Iris pigment epithelial cell (primary cell): ENCODE measurements at places on chromosomes 11 and 22.

DNA sequence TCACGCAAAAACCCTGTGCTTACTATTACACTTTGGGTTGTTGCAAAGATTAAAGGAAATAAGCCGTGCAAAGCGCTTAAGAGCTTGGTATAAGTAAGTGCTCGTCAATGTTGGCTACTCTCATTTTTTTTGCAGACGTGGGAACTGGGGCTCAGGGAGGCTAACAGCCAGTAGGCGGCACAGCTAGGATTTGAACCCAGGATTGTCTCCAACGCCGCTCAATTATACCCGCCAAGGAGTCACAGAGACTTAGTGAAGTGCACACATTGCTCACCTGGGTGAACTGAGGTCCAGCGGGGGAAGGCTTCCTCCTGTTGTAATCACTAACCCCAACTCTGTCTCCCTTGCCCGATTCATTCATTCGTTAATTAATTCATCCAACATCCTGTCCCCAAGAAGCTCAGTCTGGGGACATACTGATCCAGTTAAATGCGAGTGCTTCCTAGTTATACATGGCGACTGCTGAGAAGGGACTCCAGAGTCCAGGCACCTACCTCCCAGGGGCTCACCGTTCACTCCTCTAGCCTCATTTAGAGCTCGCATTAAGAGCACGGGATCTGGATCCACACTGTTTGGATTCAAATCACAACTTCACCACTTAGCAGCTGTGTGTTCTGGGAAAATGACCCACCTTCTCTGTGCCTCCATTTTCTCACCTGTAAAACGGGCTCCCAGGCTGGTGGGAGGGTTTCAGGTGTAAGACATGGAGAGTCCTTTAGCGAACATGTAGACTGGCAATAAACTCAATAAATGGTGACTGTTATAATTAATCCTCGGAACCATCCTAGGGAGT is 838 bp upstream of the MTFP1 start:
- DNase-seq, result peak; percentile 64

- no peak for DNase-seq
Measured at GRCh38 chr11:1382429-1382828, 7.3 kb upstream of the BRSK2 start.

DNA sequence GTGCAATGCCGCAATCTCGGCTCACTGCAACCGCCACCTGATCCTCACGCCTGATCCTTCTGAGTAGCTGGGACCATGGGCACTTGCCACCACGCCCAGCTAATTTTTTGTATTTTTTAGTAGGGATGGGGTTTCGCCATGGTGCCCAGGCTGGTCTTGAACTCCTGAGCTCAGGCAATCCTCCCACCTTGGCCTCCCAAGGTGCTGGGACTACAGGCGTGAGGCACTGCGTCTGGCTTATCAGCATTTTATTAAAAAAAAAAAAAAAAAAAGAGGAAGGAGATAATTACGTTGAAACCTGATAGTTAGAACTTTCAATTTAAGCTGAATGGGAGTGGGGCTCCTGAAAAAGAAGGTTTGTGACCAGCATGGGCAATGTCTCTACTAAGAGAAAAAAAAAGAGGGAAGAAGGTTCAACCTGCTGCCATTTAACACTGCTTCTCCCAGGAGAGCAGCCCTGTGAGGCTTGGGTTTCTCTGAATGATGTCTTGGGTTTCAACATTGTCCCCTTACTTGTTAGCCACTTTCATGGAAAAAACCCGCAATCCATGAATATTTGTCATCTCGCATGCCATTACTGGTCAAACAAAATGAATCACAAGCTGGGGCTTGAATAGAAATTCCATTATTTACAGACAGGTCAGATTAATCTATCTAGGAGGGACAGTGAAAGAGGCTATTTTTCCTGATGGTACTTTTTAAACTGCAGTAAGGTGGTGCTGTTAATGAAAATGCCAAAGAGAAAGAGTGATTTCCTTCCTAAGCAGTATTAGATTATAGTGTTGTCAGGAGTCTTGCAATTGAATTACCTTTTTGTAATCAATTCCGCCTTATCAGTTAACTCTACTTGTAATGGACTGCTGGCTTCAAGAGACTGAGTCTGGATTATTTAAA is 72.5 kb downstream of the PACS1 start:
- peak; percentile 62 for DNase-seq

- peak; percentile 5 for DNase-seq
Measured at GRCh38 chr11:19323502-19323901, 82.8 kb upstream of the E2F8 start.

GRCh38 chr11:29263971-29264682 is 752.7 kb downstream of the KCNA4 start:
- DNase-seq, result peak; percentile 73

- peak; percentile 26 for DNase-seq
Measured at GRCh38 chr11:6856871-6857270, 6.0 kb upstream of the OR10A2 start.

DNA sequence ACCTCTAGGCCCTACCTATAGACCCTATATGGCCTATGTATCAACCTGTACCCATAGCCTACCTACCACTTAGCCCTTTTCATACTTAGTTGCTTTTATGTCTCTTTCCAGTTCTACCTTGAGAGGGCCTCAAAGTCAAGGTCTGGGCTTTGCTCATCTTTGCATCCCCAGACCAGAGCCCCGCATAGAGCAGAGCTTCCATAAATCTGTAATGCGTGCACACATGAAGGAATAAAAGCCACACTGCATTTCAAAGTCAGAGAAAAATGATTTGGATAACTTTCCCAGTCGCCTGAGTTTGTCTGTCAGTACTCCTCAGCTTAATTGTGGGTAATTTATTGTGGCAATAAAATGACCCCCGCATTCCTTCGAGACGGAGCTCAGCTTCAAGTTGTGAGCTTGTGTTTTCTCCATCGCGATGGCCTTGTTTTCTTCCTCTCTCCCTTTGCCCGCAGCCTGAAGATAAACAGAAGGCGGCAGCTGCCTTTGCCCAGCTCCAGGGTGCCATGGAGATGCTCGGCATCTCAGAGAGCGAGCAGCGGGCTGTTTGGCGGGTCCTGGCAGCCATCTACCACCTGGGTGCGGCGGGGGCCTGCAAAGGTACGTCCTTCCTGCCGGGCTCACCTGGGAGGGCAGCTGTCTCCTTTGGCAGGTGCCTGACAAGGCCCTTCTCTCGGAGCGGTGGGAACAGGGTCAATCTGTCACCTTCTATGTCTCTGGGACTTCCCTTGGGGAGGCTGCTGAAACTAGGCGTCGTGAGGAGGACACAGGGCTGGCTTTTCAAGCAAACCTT is 55.7 kb downstream of the MYO18B start:
- no peak for DNase-seq

DNA sequence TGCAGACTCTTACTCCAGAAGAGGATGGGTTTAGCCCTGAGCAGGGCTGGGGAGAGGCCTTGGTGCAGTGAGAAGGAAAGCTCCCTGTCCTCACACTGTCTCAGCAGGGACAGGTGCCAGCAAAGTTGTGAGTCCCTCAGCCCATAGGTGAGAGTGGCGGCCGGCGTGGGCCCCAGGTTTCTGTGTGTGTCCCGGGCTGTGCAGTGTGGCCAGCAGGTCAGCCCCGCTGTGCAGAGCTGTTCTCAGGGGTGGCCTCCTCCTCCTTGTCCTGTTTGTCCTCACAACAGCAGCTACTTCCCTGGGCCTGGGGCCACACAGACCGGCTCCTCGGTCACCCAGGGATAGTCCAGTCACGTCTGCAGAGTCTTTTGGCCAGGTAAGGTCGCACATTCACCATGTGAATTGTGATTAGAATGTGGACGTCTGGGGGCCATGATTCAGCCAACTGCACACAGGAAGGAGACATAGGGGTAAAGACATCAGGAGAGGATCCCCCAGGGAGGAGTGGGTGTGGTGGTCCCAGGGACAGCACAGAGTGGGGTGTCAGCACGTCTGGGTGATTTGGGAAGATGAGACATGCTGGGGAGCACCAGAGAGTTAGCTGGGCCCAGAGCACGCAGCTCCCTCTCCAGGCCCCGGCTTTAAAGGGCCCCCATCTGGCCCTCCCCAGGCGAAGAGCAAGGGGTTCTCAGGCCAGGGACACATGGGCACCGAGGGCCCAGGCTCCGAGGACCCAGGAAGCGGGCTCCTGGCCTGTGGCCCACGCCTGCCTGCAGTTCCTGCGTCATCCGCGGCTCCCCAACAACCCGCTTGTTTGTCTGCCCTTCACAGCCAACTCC is 81.6 kb downstream of the MYEOV start:
- no peak for DNase-seq
